ENCODE measurements at places on chromosomes 3 and 15. TPM values are rescaled to one million over a fixed set of nuclear protein-coding genes. Genes with fewer than 3 reads are reported as not detected.

NMNAT3 gene
- 10.7 TPM for total RNA-seq

- DNase-seq, result no peak
Observed at GRCh38 chr15:33031324-33031821, 163.1 kb downstream of the FMN1 start.

GRCh38 chr15:89450076-89451006, 46.0 kb downstream of the RHCG start:
- no peak for DNase-seq

ACTC1 gene
- 8.7 TPM for total RNA-seq

- DNase-seq, result no peak
Observed at GRCh38 chr3:20573175-20573574, 387.2 kb upstream of the SGO1 start.

GRCh38 chr15:67059127-67059553, 6.3 kb upstream of the SMAD3 start:
- DNase-seq, result no peak

GRCh38 chr3:160931474-160931873, 173.7 kb downstream of the B3GALNT1 start:
- no peak for DNase-seq

DNA sequence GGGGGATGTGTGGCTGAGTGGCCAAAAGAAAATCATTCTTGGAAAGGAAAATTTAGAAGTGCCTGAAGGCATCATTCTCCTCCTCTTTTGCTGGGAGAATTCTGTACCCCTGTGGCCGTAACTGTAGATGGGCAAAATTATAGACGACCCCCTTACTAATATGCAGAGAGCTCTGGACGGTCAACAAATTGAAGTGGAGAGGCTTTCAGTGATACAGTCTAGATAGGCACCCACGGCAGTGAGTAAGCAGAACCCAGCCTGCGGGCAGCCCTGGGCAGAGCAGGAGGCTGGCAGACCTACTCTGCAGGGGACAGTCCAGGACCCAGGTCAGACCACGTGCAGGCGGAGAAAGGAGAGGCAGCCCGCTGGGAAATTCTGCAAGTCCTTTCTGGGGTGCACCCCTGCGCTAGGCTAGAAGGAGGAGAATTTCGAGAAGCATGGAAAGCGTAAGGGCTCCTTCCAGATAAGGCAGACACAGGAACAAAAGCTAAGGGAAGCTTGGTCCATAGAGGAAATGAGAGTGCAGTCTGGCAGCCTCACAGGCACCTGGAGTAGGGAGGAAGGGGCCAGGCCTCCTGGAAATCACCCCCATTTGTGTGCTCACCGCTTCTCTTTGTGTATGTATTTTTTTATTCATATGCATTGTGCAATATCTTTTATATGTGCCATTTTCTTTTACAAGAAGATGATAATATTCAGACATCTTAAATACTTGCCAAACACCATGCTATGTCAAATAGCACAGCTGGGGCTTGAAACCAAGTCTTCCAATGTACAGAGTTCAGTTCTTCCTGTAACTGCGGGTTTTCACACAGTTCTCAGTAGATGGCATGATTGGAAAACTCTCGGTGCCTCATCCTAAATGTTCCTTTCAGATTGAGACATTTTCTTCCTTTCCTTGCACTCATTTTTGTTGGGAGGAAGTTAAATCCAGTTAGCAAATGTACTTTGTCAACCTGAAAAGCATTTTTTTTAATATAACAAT, 40.2 kb downstream of the LRRK1 start:
- no peak for DNase-seq

GRCh38 chr15:45481135-45481534, 41.4 kb downstream of the SLC30A4 start:
- no peak for DNase-seq

DNA sequence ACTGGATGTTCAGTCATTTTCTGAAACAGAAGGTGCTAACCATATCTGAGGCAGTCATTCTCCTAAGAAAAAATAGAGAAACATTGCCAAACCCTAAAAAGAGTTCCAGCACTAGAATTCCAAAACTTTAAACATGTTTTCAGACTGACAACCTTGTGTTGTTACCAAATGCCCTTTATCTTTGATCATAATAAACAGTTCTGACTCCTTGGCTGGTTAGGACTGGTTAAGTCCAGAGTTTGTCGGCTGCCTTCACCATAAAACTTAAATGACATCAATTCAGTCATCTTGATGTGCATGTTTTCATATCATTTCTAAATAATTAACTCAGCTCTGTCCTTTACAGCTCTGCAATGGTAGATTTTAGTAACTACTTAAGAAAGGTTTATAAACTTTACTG, 68.0 kb downstream of the COL8A1 start:
- no peak for DNase-seq

FEZF2 gene
- total RNA-seq, result not detected

DNA sequence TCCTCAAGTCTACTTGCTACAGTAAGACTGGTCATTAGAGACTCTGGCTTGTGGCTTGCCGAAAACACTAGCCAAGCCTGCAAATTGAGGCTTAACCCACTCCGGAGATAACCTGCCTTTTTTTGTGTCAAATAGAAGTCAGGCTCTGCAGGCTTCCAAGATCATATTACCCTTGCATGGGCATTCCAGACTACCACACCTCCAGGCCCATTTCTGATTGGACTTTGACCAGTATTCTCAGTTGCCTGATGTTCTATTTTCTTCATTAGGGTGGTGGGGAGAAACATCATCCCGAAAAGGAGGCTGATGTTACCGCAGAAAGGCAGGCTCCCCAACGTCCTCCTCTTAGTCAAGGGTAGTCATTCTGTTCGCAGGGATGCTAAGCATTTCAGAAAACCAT, 68.1 kb upstream of the FOXP1 start:
- no peak for DNase-seq
